Activated CD4-positive, alpha-beta T cell treated with anti-CD3 and anti-CD28 coated beads for 1 hour (primary cell): ENCODE measurements at places on chromosomes 13 and 19.
A peak's percentile ranks its signal among the peaks of the same experiment; 100 is the strongest.

GRCh38 chr13:105918842-105919741, 616.4 kb downstream of the EFNB2 start:
- DNase-seq, result no peak

- DNase-seq, result no peak
Measured at GRCh38 chr19:39915101-39915847, 19.2 kb downstream of the FCGBP start.

DNA sequence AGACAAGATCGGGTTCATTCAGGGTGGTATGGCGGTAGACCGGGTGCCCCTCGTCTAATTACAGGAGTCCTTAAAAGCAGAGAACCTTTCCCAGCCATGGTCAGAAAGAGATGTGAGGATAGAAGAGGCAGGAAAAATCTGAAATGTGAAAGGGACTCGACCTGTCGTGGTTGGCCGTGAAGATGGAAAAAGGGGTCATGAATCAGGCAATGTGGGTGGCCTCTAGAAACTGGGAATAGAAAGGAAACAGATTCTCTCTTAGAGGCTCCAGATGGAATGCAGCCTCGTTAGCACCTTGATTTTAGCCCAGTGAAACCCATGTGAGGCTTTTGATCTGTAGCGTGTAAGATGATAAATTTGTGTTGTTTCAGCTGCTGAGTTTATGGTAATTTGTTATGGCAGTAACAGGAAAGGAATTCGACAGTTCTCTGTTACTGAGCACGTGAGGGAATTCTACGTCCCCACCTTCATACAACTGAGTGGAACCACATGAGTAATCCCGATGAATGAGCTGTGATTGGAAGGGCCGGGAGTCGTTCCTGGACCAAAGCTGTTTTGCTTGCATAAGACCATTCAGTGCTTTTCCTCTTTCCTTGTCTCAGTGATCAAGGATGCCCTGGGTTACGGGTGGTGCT, 11.0 kb upstream of the CA11 start:
- no peak for DNase-seq

- DNase-seq, result no peak
Measured at GRCh38 chr13:93788456-93788855, 561.8 kb downstream of the GPC6 start.

DNA sequence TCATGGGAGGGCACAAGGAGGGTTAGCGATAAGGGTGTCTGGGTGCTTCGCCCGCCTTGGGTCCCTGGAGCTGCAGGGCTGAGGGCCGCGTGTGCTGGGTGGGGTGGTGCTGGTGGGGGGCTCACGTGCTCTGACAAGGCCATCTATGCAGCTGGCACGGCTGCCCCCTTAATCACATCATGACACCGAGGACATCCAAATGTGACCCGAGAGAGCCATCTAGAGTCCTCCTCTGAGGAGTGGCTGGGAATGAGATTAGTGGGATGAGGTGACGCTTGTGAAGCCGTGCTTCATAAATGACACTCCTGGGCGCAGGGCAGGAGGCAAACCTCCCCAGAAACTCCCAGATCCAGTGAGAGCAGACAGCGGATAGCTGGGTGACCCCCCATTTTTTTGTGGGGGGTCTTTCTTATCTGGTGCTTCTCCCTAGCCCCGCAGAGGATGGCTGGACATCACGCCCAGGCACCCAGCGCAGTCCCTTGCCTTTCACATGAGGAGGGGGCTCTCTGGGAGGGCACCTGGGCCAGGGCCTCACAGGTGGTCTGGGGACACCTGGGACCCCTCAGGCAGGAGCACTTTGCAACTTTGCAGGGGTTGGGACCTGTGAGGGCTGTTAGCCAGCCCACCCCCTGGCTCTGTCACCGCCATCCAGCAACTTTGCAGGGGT, 6.6 kb downstream of the FZR1 start:
- DNase-seq, result no peak

- DNase-seq, result peak; percentile 86
Measured at GRCh38 chr19:52397310-52398080, at the start of gene ZNF528. Gene ZNF528 (plus strand): TSS chr19:52397849. CDS start chr19:52402014, 4,165 bp downstream.

DNA sequence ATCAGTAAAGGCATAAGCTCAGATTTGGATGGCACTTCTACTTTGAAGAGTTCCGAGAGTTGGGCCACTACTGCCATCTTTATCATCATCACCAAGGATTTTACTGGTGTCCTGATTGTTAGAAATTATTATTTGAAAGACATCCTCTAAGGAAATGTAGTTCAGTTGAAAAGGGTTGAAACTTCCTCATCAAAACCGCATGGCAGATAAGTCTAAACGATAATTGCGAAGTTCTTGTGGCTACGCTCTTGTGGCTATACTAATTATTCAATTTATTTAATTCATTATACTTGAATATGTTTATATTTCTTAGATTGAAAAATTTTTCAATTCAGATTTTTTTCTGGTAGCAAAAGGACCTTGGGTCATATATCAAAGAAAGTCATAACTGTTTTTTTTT, 22.4 kb downstream of the TNFRSF19 start:
- no peak for DNase-seq
